ENCODE measurements at places on chromosomes 2 and 18.

GRCh38 chr2:208711598-208711997, 305.0 kb downstream of the PTH2R start:
- DNase-seq: no peak

- DNase-seq: peak; percentile 36
Measured at GRCh38 chr2:241703032-241703604, 1.3 kb downstream of the ING5 start.

GRCh38 chr2:189060096-189060642, 86.0 kb downstream of the COL3A1 start:
- no peak for DNase-seq

DNA sequence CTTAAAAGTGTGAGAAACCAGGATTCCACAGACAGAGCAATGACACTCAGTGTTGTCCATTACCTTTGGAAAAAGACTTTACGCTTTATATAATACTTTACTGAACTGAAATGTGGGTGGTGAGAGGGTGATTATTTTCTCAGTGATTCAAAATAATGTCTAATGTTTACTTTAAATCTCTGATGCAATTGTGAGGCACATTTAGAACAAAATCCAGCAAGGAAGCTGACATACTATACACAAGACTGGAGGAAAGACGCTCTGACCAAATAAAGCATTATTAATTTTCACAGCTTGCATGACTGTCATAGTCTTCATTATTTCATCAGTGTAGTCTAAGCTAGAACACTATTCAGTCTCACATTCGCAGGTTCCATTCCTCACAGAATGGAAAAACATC, 34.1 kb upstream of the STAT1 start:
- no peak for DNase-seq

GRCh38 chr18:73690222-73690621, 457.4 kb downstream of the FBXO15 start:
- DNase-seq: no peak

GRCh38 chr2:19863303-19864041, 38.3 kb downstream of the TTC32 start:
- DNase-seq: peak; percentile 27

DNA sequence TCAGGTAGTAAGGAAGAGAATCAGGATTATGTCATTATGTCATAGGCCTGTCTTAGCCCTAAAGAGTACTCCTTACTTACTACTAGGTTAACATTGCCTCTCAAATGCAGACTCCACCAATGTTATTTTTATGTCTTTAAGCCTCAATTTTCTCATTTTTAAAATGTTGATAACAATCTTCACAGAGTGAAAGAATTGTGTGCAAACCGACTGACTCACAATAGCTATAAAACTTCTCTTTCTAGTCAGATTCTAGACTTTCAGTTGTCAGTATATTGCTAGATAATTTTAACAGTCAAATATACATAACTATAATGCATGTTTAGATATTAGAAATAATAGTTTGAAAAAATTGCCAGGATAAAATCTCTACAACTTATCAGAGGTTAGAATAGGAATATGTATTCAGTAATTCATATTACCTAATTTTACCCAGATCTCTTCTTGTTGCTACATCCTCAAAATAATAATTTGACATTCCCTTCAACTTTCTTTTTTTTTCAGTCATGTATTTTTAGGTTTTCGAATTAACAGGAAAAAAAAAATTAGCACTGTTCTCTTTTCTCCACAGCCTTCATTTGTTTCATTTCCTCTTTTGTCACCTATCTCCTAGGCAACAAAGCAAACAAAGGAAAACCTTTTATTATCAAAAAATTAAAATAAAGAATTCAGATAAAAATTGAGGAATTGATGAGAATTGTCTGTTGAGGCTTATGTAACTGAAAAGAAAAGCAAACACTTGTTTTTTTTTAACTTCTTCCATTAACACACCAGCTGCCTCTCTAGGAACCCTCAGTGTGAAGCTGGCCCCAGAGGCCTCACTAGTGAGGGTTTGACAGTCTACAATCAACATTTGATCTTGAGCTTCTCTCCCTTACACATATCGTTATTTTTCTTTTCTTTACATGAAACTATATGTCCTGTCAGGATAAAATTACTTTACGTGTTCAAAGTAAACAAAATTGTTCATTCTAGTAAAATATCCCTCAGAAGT, 279.0 kb downstream of the CALCRL start:
- DNase-seq: no peak

GRCh38 chr2:144554492-144555210, 34.7 kb upstream of the ZEB2 start:
- no peak for DNase-seq

- no peak for DNase-seq
Measured at GRCh38 chr2:213848631-213849030, 562.2 kb upstream of the VWC2L start.

DNA sequence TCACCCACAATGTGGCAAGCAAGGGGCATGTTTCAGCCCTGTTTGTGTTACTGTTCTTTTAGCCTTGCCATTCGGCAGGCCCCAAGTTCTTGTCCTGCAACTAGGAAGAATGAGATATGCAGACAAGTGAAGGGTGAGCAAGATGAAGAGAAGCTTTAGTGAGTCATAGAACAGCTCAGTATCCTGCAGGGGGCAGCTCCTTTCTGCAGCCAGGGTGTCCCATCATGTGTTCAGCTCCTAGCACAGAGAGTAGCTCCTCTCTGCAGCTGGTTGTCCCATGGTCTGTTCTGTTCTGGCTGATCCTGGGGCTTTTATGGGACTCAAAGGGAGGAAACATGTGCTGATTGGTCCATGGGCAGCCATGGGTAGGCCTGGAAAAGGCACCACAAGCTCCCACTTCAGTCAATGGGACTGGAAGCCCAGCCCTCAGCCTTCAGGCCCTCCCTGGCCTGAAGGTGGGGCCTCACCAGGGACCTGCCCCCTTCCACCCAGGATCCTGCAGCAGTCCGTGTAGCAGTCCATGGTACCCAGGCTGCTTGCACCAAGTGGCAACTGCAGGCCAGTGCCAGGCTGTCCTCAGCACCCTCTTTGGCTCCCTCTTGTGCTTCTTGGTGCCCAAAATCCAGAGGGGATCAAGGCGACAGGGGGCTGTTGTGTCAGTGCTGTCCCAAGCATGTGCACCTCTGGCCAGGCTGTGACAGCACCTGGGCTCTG, 326.4 kb downstream of the NR4A2 start:
- DNase-seq: no peak

DNA sequence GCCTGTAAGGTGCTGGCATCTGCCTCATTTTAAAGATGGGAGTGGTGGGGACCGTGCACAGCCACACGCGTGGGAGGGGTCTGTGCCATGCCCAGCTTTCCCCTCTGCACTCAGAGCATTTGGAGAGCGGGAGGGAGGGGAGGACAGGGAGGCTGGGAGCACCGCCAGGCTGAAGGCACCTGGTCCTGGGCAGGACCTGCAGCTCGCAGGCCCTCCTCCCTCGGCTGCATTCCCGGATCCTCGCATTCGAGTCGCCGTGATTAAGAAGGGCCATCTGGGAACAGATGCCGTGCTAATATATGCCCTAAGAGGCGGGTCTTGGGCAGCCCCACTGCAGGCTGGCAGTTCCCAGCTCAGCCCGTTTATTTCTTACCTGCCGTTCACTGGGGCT, 84.0 kb downstream of the PTGR3 start:
- no peak for DNase-seq

DNA sequence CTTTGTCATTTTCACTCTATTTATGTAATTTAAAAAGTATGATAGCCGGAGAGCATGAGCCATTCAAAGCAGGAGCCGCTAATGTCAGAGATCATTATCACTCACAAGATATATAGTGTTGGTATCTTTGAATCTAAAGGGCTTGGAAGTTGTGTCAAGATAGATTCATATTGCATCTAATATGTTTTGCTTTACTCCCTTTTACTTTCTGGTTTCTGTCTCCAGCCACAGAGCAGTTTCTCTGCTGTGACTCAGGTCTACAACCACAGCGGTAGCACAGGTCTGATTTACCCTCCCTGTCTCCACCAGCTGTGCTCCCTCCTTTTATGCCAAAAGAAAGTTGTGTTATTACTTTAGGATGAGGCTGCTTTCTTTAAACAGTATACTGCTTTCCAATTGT, 424.0 kb downstream of the ARHGAP15 start:
- no peak for DNase-seq

- DNase-seq: no peak
Measured at GRCh38 chr18:57004366-57005121, 142.3 kb upstream of the BOD1L2 start.

DNA sequence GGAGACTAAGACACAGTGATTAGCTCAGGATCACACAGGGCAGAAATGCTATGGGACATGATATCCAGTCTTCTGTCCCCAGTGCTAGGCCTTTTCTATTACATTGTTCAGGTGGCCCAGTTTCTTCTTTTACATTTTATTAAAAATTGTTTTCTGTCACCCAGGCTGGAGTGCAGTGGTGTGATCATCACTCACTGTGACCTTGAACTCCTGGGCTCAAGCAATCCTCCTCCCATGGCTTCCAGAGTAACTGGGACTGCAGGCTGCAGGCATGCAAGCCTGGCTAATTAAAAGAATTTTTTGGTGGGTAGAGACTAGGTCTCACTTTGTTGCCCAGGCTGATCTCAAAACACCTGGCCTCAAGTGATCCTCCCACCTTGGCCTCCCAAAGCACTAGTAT, 15.4 kb downstream of the PDK1 start:
- no peak for DNase-seq

- no peak for DNase-seq
Measured at GRCh38 chr2:175166216-175166824, 1.7 kb downstream of the ATF2 start.

DNA sequence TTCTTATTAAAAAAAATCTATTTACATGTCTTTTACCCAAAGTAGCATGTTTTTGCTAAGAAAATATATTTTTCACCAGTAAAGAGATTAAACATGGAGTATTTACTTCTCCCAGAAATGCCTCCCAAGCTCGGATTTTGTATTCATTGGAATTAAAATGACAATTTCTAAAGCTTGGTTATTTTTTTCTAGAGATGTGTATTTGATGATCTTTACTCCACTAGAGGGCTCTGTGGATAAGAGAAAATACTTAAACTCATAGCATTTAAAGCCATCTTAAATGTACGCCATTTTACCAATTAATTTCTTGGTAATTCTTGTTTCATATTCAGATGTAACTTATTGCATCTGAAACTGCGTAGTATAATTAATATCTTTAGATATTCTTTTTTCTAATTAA, 461.4 kb downstream of the GALR1 start:
- DNase-seq: peak; percentile 9

DNA sequence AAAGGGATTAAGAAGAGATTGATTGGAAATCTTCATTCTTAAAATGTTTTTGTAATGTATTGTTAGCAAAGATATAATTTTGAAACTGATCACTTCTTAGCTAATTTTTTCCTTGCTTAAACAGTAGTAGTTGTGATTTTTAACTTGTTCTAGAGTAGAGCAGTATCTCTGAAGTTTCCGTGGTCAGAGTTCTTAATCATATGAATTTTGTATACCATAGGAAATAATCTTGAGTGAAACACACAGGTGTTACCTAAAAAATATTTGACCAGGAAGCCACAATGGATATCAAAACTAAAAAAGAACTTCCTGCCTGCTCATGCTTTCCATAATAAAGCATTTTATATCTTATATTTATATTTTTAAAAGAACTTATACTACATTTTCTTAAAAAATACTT, 907.1 kb downstream of the ERBB4 start:
- no peak for DNase-seq

DNA sequence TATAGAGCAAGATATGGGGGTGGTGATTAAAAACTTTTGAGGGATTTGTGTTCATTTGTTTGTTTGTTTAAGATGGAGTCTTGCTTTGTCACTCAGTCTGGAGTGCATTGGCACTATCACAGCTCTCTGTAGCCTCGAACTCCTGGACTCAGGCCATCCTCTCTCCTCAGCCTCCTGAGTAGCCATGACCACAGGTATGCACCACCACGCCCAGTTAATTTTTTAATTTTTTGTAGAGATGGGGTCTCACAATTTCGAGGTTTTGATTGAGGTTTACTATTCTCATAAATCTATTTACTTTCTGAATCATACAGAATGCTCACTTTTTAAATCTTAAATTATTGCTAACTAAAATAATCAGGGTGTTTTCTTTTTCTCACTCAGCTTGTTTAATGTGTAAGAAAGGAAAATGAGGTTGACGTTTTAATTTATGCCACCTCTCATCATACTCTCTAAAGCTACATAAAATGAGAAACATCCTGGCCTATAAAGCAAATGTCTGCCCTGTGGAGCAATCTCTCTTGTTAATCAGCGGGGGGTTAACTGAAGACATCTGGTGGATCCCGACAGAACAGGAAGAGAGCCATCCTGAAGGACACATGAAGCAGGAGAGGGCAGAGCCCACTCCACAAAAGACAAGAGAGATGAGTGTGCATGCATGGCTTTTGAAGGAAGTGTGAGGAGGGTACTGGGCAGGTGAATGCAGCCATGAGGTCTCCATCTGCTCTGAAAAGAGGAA, 589.1 kb upstream of the SLC8A1 start:
- peak; percentile 4 for DNase-seq

GRCh38 chr2:229640636-229641035, 73.7 kb downstream of the DNER start:
- DNase-seq: no peak

- no peak for DNase-seq
Measured at GRCh38 chr2:230927711-230928341, 2.8 kb upstream of the GPR55 start.

GRCh38 chr2:70305531-70305930, 3.7 kb upstream of the FAM136A start:
- DNase-seq: no peak

GRCh38 chr18:10170375-10170774, 256.6 kb downstream of the VAPA start:
- no peak for DNase-seq

DNA sequence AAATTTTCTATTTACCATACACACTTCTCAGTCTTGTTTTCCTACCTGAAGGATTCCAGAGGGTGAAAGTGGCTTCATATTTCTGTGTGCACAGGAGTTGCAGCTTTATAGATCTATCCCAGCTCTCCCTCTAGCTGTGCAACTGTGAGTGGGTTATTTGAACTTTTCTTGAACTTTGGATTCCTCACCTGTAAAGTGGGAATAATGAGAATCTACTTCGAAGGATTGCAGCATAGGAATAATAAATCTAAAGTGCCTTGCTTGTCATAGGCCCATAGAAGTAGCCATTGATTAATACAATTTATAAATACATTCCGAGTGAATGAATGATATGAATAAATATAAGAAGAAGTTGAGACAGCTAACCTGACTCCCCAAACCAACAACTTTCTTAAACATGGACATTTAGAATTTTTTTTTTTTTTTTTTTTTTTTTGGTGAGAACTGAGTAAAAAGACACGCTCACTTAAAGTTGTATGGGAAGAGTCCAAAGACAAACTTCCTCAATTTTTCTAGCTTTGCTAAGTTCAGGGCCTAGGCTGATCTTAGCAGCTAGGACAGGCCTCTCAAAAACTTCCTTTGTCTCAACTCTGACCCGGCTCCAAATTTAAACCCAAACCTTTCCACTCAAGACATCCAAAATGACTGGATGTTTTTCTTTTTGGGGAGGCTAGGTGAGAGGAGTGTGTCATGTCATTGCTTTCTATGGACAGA, 203.3 kb upstream of the FBXO11 start:
- peak; percentile 41 for DNase-seq

GRCh38 chr2:133888107-133888506, 319.8 kb upstream of the NCKAP5 start:
- DNase-seq: no peak

- DNase-seq: no peak
Measured at GRCh38 chr18:10351219-10351818, 103.1 kb upstream of the APCDD1 start.
